ENCODE measurements at places on chromosomes 11 and 22.

DNA sequence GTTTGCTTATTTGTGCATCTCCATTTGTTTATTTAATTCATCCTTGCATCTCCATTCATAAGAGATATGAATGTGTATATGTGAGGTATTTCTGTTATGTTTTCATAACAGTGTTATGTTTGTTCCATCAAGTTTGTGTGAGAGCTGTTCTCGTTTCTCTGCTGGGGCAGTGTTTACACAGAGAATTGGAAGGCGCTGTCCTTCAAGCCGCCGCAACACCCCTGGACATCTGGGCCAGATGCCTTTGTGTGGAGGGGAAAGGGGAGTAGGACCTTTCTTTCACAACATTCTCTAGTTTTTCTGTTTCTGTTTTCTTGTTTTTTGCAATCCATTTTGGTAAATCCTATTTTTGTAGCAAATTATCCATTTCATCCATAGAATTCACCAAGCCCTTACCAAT lies 7.0 kb upstream of the TM7SF2 start:
- DNase-seq, result no peak

DNA sequence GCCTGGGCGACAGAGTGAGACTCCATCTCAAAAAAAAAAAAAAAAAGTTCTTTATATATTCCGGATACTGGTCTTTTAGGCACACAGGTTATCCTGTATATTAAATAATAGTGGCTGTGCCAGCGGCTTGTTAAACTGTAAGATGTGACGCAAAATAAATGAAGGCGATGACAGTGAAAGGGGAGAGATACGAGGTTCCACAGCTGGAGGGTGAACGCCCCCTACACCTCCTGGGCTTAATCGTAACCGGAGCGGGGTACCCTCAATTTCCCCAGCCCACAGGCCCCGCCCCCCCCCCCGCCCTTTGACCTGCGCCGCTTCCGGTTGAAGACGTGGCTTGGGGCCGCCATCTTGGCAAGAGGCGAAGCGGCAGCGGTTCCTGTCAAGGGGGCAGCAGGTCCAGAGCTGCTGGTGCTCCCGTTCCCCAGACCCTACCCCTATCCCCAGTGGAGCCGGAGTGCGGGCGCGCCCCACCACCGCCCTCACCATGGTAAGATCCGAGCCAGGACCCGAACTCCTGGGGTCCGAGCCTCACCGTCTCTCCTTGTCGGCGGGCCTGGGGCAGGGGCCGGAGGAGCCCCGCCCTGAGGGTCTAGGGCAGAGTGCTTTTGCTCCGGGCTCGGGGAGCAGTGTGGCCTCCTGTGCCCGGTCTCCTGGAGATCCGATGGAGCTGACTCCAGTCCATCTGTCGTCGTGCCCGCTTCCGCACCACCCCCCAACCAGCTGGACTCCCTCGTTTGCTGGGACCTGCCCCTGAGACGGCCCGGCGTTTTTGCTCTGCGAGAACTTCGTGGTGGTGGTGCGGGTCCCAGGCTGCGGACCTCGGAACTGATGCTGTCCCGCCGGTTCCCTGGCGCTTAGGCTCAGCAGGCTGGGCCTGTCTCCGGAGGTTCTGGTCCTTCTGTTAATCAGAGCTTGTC lies at the start of gene ARCN1:
Gene ARCN1 (plus strand): TSS at position 349 of the 920 bp plus-strand sequence. CDS start 139 bp downstream, at position 488.
- DNase-seq, result peak; percentile 43

GRCh38 chr22:46444390-46444854 lies 93.0 kb downstream of the CELSR1 start:
- no peak for DNase-seq

- DNase-seq, result peak; percentile 28
These were observed at the start of gene CD81 for GRCh38 chr11:2376751-2377451. TSS of gene CD81 (plus strand) at chr11:2377310. CDS start at chr11:2377550, 240 bp downstream.

GRCh38 chr11:76661834-76662434 lies 8.6 kb downstream of the LRRC32 start:
- DNase-seq, result no peak

- DNase-seq, result no peak
These were observed 709.3 kb upstream of the CCDC179 start for GRCh38 chr11:23569547-23569946.

GRCh38 chr22:47027766-47028165 lies 265.3 kb downstream of the TBC1D22A start:
- DNase-seq, result no peak

DNA sequence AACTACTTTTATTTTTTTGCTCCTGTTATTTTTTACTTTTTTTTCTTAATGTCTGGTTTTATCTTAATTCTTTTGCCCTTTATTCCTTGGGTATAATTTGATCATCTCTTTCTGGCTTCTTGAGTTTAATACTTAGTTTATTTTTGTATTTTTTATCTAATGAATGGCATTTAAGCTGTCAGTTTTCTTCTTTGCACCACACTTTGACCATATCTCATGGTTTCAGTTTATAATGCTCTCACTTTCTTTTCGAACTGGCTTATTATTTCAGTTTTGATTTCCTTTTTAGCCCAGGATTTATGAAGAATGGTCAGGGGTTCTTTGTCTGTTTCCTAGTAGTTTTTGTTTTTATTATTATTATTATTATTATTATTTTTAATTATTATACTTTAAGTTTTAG lies 48.3 kb downstream of the QSER1 start:
- DNase-seq, result no peak

DNA sequence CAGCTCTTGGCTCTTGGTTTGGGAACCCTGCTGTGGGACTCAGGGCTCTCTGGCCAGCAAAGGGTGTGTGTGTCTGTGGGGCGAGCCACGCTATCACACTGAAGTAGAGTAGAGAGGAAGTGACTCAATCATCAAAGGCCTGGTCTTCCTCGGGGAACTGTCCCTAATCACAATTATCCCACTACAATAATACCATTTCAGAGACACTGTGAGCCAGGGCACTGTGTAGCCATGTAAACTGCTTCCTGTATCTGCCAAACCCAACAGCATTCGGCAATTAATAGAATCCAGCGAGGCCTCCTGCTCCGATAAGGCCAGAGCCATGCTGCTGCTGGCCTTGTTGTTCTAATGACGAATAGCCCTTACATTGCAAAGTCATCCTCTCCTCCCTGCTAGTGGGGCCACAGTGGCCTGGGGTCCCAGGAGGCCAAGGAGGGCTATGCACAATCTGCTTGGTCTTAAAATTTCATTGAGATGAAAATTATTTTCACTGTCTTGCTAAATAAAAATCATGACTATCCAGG lies 49.8 kb upstream of the LMO2 start:
- DNase-seq, result no peak

- DNase-seq, result no peak
These were observed 592.5 kb upstream of the B3GAT1 start for GRCh38 chr11:135004495-135004894.

DNA sequence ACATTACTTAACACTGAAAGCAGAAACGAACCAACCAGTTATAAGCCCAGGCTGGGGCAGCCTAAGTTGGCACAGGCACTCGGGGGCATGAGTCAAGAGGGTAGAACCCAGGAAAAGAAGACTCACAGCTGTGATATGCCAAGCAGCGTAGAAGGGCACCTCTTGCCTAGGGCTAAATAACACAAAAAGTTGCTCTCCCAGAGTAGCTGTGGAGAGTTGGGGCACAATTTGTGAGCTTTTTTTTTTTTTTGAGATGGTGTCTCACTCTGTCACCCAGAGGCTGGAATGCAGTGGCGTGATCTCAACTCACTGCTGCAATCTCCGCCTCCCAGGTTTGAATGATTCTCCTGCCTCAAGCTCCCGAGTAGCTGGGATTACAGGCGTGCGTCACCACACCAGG lies 8.8 kb downstream of the CLMP start:
- DNase-seq, result no peak

DNA sequence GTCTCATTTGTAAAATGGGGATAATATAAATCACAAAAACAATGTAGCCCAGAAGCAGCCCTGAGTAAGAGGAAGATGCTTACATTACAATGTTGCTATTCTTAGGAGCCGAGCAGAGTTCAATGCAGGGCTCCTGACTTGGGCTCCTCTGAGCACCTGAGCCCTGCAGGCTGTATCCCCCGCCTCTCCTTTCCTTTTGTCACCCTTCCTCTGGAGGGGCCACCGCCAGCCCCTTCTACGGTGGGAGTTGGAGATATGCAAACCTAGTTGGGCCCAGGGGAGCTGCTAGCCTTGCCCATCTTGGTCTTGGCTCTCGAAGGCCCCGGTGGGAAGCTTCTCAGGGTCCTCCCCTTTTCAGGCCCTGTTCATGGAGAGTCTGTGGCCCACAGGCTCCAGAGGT lies 8.4 kb upstream of the CSNK1E start:
- DNase-seq, result no peak

- DNase-seq, result no peak
These were observed 57.7 kb downstream of the DGCR2 start for GRCh38 chr22:19064354-19065054.

DNA sequence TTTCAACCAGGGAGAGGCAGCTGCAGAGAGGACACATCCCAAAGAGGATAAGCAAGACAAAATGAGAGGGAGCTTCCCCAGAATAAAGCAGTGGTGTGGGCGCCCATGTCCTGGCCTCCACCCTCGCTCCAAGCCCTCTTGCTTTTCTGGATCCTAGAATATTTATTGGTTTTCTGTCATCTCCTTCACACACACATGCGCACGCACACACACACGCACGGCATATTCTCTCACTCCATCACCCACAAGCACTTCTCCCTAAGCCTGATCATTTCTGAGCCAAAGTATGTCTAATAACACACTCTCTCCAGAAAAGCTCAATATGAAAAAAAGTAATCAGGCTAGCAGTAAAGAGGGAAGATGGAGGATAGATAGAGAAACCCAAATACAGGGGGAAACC lies 7.6 kb downstream of the IGSF9B start:
- no peak for DNase-seq

- DNase-seq, result no peak
These were observed 20.0 kb downstream of the THY1 start for GRCh38 chr11:119403021-119403420.

GRCh38 chr11:116427337-116427902 lies 345.4 kb downstream of the BUD13 start:
- DNase-seq, result no peak

DNA sequence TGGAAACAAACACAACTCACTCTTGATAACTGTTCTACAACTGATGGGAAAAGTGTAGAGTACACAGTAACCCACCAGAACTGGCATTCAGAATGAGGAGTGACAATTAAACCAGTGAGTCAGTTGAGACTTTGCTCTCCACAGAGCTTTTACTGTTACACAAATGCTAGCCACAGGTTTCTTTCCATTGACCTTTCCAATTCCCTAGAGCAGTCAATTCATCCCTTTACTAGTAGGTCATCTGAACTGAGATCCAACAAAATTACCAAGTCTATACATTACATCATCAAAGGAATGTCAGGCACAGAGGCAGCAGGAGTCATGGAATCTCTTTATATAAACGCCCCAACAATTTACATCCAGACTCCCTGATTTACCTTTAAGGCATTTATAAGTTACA lies 65.9 kb downstream of the PHF21A start:
- DNase-seq, result no peak

DNA sequence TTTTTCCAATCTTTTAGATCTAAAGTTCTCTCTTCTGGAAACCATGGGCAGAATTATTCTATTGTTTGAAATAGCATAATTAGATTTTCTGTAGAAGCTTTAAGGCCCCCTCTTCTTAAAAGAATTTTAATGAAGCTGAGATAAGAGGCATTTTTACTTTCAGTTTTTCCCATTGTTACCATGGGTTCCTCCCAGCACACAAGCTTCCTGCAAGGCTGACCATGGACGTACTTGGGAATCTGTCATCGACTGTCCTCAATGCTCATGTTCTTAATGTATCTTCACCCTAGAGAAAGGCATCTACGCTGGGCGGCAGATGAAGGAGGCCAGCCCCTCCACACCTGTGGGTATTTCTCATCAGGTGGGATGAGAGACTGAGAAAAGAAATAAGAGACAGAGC lies 11.1 kb downstream of the OR52K2 start:
- no peak for DNase-seq

- DNase-seq, result no peak
These were observed 1.9 kb downstream of the NNMT start for GRCh38 chr11:114297806-114298709.

- DNase-seq, result no peak
These were observed 75.2 kb upstream of the TP53I11 start for GRCh38 chr11:45025716-45026492.

DNA sequence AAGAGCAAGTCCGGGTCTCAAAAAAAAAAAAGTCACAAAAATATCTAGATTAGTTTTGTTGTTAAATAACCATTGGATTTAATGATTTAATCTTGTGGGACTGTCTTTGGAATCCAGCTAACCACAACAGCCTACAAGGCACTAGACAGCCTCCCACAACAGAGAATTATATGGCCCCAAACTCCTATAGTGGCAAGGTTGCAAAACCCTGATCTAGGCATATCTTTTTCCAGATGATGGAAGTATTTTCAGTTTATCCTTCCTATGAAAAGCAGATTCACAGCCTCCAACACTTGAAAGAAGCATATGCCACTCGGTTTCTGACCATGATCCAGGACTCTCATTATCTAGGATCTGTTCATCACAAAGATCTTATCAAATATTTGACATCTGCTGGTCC lies 5.4 kb upstream of the C11orf87 start:
- no peak for DNase-seq

- DNase-seq, result no peak
These were observed 40.9 kb downstream of the ATG13 start for GRCh38 chr11:46658259-46658658.

DNA sequence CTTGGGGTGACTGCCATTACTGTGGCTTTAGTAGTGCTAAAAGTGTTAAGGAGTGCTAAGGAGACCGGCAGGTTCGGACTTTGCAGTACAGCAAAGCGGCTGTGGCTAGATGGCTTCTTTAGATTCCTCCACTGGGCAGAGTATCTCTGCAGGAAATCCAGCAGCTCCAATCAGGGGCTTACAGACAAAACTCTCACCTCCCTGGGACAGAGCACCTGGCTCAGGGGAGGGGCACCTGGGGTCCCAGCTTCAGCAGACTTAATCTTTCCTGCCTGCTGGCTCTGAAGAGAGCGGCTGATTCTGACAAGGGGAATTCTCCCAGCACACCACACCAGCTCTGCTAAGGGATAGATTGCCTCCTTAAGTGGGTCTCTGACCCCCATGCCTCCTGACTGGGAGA lies 668.8 kb upstream of the TENM4 start:
- no peak for DNase-seq

GRCh38 chr11:39817241-39817640 lies 1642.2 kb downstream of the LRRC4C start:
- no peak for DNase-seq

DNA sequence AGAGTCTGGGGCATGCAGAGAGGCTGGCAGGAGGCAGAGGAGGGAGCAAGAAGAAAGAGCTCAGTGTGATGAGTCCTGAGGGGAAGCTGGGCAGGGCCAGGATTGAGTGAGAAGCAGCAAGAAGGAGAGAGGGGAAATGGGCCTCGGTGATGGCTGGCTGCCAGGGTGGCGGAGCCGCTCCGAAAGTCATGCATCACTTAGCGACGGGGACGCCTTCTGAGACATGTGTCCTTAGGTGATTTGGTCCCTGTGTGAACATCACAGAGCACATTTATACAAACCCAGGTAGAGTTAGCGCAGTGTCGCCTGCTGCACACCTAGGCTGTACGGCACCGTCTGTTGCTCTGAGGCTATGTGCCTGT lies 15.1 kb downstream of the TBC1D22A start:
- no peak for DNase-seq

All from activated naive CD8-positive, alpha-beta T cell treated with anti-CD3 and anti-CD28 coated beads, Interleukin-2, amount 50 U/mL, for 16 hours (primary cell).